ENCODE measurements at places on chromosomes 1 and 21. TPM values are rescaled to one million over a fixed set of nuclear protein-coding genes. Genes with fewer than 3 reads are reported as not detected.

- DNase-seq, result no peak
Measured at GRCh38 chr1:30934613-30935012, 26.1 kb upstream of the SDC3 start.

Gene S100A9
- total RNA-seq, result 193 TPM

Gene NBPF11
- total RNA-seq, result 8.1 TPM

GRCh38 chr1:5272325-5272724 is 617.9 kb downstream of the AJAP1 start:
- no peak for DNase-seq

- no peak for DNase-seq
Measured at GRCh38 chr1:24278726-24279125, 40.4 kb upstream of the GRHL3 start.

GRCh38 chr1:81407000-81407821 is 393.5 kb upstream of the ADGRL2 start:
- DNase-seq, result no peak

DNA sequence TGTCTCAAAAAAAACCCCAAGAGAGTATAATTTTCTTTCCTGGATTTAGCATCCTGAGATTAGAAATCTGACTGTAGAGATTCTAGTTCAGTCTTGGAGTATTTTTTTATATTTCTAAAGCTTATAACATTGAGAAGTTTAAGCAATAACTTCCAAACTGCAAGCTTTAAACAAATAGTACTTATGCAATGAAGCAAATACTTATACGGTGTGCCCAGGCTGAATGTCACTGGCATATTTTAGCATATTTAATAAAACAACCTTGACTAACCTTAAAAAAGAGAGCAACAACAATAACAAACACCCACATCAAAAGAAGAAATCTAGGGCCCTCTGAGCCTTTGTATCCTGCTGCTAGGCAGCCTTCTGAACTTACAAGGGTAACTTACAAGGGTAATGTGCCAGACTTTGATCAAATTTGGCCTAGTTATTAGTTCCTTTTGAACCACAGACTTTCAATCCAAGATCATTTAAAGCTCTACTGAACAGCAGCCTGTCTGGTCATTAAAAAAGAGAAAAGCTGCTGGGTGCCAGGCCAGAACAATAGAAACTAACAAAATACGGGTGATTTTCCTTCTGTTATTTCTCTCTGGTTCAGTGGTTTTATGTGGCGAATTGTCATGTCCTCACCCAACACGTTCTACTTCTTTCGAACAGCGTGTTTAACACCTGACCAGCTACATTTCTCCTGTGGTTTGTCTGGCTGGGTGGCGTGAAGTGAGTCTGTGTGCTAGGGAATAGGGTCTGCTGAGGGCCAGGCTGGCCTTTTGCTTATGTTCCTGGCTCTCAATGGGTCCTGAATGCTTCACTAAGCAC is 16.2 kb downstream of the MTOR start:
- no peak for DNase-seq

DNA sequence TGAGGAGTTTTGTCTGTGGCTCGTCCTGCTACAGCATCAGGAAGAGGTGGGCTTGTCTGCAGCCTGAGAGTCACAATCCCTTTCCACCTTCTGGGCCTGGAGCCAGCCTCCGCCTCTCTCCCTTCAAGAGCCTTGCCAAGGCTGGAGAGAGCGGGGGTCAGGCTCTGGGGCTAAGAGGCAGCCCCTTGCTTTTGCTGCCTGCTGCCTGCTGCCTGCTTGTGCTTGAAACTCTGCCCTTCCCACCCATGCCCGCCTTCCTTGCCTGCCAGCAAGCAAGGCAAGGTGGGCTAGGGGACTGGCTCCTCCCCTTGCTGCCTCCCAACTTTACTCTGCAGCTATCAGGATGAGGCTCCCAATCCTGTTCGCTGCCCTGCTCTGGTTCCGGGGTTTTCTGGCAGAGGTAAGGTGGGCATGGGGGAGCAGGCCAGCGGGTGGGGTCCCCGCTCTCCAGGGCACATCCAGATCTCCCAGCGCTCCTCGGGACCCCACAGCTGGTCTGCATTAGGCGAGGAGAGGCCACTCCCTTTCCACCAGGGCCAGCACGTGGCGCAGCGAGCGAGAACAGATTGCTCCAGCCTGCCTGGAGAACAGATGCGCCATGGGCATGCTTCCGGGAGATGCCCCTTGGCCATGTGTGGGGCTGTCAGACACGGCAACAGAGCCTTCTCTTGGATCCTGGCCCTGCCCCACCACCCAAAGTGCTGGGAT is 7.5 kb upstream of the PTPN7 start:
- DNase-seq, result no peak

GRCh38 chr1:55234016-55234415 is 18.9 kb upstream of the USP24 start:
- DNase-seq, result no peak

- DNase-seq, result no peak
Measured at GRCh38 chr1:156544592-156545102, 27.7 kb downstream of the IQGAP3 start.

Gene TEX35
- total RNA-seq, result not detected

- DNase-seq, result no peak
Measured at GRCh38 chr21:44728716-44729115, 17.3 kb upstream of the TSPEAR start.

GRCh38 chr1:61428146-61428545 is 296.8 kb downstream of the TM2D1 start:
- DNase-seq, result no peak

DNA sequence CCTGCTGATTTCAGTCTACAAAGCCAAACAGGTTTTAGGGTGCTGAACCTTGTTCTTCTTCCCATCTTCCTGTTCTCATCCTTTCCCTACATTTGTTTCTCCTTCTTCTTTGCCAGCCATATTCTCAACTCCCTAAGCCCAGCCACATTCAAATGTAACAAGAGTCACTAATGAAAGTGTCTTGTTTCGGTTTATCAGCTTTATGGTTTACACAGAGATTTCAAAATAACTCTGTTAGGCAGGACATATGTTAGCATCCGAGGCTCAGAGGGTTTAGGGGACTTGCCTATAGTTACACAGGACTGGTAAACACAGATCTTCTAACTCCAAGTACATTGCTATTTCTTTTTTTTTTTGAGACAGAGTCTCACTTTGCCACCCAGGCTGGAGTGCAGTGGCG is 61.3 kb downstream of the NDUFS5 start:
- DNase-seq, result no peak

- DNase-seq, result no peak
Measured at GRCh38 chr21:43900690-43901089, 35.7 kb downstream of the AGPAT3 start.

DNA sequence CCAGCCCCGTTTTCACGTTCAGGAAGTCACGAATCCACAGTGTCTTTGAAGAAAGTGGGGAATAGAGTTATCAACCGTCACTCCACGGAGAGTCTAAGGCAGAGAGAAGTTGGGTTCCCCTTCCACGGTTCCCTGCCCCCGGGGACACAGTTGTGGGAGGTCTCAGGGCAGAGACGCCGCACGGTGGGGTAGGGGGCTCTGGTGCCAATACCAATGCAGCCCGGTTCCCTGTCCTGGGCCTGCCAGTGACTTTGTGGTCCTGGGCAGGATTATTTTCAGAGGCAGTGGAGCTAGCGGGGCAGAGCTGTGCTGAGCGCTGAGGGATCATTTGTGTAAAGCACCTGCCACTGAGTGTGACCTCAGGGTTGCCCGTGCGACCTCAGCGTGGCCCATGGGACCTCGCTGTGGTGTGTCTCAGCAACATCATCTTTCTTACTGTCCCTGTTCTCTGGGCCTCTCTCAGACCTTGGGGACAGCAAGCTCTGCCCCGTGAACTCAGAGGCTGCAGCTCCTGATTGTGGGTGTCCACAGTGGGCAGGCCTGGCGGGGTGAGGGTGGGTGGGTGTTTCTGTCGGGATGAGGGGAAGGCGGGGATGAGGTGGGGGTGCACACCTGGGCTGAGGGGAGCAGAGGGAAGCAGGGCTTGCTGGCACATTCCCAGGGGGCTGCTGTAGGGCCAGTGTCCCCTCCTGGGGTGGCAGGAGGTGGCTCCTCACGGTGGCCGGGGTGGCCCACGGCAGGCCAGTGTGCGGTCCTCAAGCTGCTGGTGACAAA is 65.2 kb downstream of the AGPAT3 start:
- no peak for DNase-seq

Gene TSPEAR
- 0.10 TPM for total RNA-seq

- no peak for DNase-seq
Measured at GRCh38 chr1:17958704-17959103, 148.9 kb upstream of the IGSF21 start.

Gene OLFM3
- total RNA-seq, result not detected
